GM23248 (cell line): ENCODE measurements at places on chromosomes 5 and 9. TPM values are rescaled to one million over a fixed set of nuclear protein-coding genes. Genes with fewer than 3 reads are reported as not detected.

DNA sequence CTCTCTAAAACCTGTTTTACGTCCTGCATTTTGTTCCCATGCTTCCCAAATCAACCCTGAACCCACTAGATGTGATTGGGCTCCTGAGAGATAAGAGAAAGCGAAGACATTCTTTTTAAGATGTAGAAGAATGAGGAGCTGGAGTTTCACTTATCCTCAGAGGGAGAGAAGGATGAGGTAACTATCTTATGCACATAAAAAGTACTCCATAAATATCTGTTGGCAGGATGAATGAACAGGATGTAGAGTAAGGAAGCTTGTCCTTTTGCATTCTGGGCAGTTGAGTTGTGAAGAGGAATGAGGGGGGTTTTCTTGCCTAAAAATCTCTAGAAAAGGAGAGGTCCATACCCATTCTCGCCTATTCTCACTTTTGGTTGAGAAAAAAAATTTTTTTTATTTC, 163.2 kb downstream of the UNC13B start:
- no peak overlapping the region for H3K27ac ChIP-seq
- no peaks in the 10 kb centered on the region for H3K36me3 ChIP-seq
- no peak overlapping the region for H3K4me3 ChIP-seq
- H3K4me1 ChIP-seq, result no peaks in the 10 kb centered on the region; the same call in 1 of the 2 replicates
- no peak for DNase-seq

- no peaks in the 10 kb centered on the region for H3K27me3 ChIP-seq
- no peak overlapping the region for H3K27ac ChIP-seq
- DNase-seq, result no peak
- H3K36me3 ChIP-seq, result peaks cover 14% of the 10 kb centered on the region; the same call in 1 of the 2 replicates
Measured at GRCh38 chr5:1819458-1819857, 18.3 kb downstream of the NDUFS6 start.

DNA sequence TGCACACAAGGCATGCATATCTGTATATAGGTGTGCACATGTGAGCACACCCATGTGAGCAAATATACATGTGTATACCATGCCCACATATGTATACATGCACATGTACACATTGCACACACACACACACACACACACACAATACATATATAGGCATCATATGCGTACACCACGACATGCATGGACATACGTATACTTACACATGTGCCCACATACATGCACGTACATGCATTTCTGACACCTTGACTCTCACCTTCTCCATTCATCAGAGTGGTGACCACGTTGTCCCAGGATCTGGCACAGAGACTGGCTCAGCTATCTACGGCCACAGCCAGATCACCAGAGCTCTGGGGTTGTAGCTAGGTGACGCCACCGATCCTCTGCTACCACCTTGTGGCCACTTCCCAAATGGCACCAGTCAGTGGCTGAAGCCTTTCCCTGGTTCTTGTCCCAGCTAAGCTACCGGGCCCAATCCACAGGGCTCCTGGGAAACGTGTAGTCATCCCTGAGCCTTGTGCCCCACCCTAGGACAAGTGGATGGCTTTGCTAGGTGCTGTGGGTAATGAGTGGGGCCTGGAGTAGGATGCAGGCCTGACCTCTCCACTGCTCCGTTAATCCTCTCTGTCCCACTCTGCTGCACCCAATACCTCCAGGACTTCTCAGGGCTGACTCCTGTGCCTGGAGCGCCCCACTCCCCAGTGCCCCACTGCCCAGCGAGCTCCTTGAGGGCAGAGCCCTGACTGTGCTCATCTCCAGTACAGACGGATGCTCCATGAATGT, 194.4 kb downstream of the RGS3 start:
- H3K36me3 ChIP-seq, result no peaks in the 10 kb centered on the region
- no peak overlapping the region for H3K27ac ChIP-seq
- H3K4me1 ChIP-seq, result peaks cover 12% of the 10 kb centered on the region
- peak; percentile 85 for DNase-seq

GRCh38 chr5:172133359-172134029, 54.5 kb downstream of the STK10 start:
- H3K27ac ChIP-seq, result peak overlapping the region; percentile 95
- DNase-seq, result peak; percentile 99
- H3K4me1 ChIP-seq, result peaks cover 15% of the 10 kb centered on the region

PCDHB4 gene
- 0.22 and 0.63 TPM in 2 replicates for total RNA-seq

GRCh38 chr5:124641154-124641792, 105.2 kb downstream of the ZNF608 start:
- no peaks in the 10 kb centered on the region for H3K27me3 ChIP-seq
- H3K4me3 ChIP-seq, result no peak overlapping the region
- no peak for DNase-seq
- H3K27ac ChIP-seq, result no peak overlapping the region
- H3K36me3 ChIP-seq, result no peaks in the 10 kb centered on the region
- H3K4me1 ChIP-seq, result no peaks in the 10 kb centered on the region; the same call in 1 of the 2 replicates

DNA sequence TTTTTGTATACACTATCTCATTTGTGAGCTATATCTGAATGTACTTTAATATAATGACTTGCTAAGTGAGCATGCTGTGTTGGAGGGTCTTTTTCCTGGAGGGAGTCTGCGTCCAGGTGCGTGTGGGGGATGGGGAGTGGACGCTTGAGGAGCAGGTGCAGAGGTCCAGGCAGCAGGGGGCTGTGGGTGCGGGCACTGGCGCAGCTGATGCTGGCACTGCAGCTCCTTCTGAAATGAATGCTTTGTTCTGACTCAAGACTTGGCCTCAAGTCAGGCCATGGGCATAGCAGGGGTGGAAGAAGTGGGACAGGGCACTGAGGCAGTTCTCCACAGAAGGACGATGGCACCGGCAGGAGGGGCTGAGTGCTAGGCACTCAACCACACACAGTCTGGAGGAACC, 165.7 kb upstream of the IRX1 start:
- H3K4me3 ChIP-seq, result no peak overlapping the region
- H3K4me1 ChIP-seq, result no peaks in the 10 kb centered on the region
- no peaks in the 10 kb centered on the region for H3K36me3 ChIP-seq
- H3K27me3 ChIP-seq, result no peaks in the 10 kb centered on the region
- DNase-seq, result no peak
- H3K27ac ChIP-seq, result no peak overlapping the region

DNA sequence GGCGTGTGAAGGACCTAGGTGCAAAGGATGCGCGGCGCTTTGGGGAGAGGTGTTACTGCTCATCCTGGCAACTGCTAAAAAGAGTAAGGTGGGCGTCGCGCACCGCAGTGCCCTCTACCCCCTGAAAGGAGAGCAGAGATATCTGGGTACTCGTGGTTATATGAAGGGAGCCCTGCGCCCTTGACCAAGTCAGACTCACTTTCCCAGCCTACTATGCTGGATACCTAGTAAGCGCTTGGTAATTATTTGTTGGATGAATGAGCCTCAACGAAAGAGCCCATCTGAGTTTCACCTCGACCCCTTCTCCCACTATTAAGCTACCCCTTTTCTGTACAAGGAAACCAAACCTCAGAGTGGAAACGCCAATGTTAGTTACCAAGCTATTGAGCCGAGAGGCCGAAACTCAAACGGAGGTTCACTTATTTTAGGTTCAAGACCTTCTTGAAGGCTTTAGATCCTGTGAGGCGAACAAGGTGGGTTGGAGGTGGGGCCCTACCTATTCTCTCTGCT, 8.0 kb downstream of the LHX6 start:
- no peak overlapping the region for H3K27ac ChIP-seq
- H3K27me3 ChIP-seq, result peaks cover 98% of the 10 kb centered on the region
- peaks cover 7% of the 10 kb centered on the region; the same call in 1 of the 2 replicates for H3K4me1 ChIP-seq
- no peaks in the 10 kb centered on the region for H3K36me3 ChIP-seq
- no peak overlapping the region for H3K4me3 ChIP-seq
- DNase-seq, result no peak

GRCh38 chr9:109883623-109884022, 103.6 kb downstream of the PALM2AKAP2 start:
- no peak for DNase-seq
- no peaks in the 10 kb centered on the region for H3K27me3 ChIP-seq
- H3K36me3 ChIP-seq, result no peaks in the 10 kb centered on the region
- peaks cover 16% of the 10 kb centered on the region for H3K4me1 ChIP-seq

- H3K27me3 ChIP-seq, result no peaks in the 10 kb centered on the region
- DNase-seq, result no peak
- H3K4me1 ChIP-seq, result no peaks in the 10 kb centered on the region
- no peaks in the 10 kb centered on the region for H3K36me3 ChIP-seq
- no peak overlapping the region for H3K4me3 ChIP-seq
Measured at GRCh38 chr9:9437641-9438040, 1175.2 kb downstream of the PTPRD start.

DNA sequence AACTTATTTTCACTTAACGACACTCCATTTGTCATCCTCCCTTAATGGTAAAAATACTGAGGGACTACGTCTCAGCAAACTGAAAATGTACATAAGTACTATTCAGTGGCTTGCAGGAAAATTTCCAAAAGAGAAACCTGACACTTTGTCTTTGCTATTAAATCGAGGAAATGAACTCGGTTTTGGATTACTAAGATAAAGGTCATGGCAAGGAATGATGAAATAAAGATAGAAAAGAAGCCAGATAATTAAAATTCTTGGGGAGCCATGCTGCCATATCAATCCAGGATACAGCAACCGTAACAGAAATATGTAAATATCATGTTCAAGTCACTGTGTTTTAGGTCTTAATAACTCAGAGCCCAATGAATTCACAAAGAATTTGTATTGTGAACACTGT, 647.8 kb downstream of the CDH9 start:
- H3K36me3 ChIP-seq, result no peaks in the 10 kb centered on the region
- no peaks in the 10 kb centered on the region for H3K4me1 ChIP-seq
- H3K27me3 ChIP-seq, result no peaks in the 10 kb centered on the region
- no peak for DNase-seq
- no peak overlapping the region for H3K4me3 ChIP-seq
- H3K27ac ChIP-seq, result no peak overlapping the region

TEX53 gene
- not detected in 2 replicates for total RNA-seq

DNA sequence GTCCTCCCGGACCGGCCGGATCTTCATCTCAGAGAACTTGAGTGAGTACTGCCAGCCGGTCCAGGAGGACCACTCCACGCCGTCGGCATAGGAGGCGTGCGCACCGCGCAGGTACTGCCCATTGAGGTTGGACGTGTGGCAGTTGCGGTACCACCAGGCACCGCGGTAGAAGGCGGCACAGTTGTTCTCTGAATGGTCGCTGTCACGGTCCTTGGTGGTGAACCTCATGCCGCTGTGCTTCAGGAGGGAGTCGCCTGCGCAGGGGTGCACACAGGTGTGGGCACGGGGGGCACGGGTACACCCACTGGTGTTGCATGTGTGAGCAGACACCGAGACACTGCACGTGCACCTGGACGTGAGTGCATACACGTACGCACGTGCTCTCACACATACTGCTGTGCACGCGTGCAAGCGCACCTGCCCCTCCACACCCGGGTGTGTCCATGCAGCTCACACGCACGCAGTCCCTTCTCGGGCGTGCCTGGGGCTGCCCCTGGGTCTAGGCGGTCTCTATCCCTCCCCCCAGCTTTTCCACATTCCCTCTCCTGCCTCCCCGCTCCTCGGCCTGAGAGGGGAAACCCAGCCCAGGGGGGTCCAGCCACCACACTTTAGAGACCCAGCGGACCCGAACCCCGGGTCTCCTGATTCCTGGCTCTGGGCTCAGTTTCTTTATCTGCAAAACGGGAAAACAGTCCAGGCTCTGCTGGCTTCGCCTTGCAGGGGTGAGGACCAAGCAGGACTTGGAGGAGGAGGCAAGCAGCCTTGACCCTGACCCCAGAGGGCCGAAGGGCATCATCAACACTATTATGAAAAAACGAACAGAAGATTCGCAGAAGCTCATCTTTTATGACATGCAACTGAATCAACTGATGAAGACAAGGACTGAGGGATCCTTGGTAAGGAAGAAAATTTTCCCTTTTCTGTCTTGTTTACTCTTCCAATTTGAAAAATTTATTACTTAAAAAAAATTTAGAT, 7.7 kb upstream of the QRFP start:
- no peak overlapping the region for H3K4me3 ChIP-seq
- no peaks in the 10 kb centered on the region for H3K27me3 ChIP-seq
- H3K27ac ChIP-seq, result no peak overlapping the region
- no peaks in the 10 kb centered on the region for H3K36me3 ChIP-seq

C7 gene
- total RNA-seq, result not detected in 2 replicates

- no peaks in the 10 kb centered on the region for H3K36me3 ChIP-seq
- no peaks in the 10 kb centered on the region for H3K27me3 ChIP-seq
- H3K4me1 ChIP-seq, result peaks cover 18% of the 10 kb centered on the region
- DNase-seq, result peak; percentile 64
- no peak overlapping the region for H3K4me3 ChIP-seq
Measured at GRCh38 chr5:131221888-131222287, 42.0 kb upstream of the CDC42SE2 start.
